Mammary epithelial cell (primary cell): ENCODE measurements at places on chromosomes 7 and 10. TPM values are rescaled to one million over a fixed set of nuclear protein-coding genes. Genes with fewer than 3 reads are reported as not detected.
A peak's percentile ranks its signal among the peaks of the same experiment; 100 is the strongest.

Gene CDC14C
- 0.17 TPM for total RNA-seq

Gene ARHGAP22
- 32.7 TPM for total RNA-seq

Gene NUTM2A
- 1.3 TPM for total RNA-seq

Gene TRRAP
- total RNA-seq, result 18.3 TPM

Gene FAM25G
- not detected for total RNA-seq

Gene CYP17A1
- not detected for total RNA-seq

- DNase-seq, result no peak
These were observed 346.5 kb downstream of the GRID1 start for GRCh38 chr10:86020134-86020533.

GRCh38 chr7:4931943-4932342 is 27.0 kb downstream of the MMD2 start:
- DNase-seq, result peak; percentile 2

Gene SPDYE18
- total RNA-seq, result not detected in 2 replicates

GRCh38 chr7:1689311-1689710 is 19.2 kb downstream of the ELFN1 start:
- no peak for DNase-seq

GRCh38 chr7:132450696-132451095 is 125.6 kb downstream of the PLXNA4 start:
- no peak for DNase-seq

Gene ASB13
- total RNA-seq, result 10.9 and 16.7 TPM in 2 replicates

GRCh38 chr7:127769696-127770400 is 117.9 kb downstream of the SND1 start:
- DNase-seq, result no peak

Gene TUBB8
- total RNA-seq, result not detected in 2 replicates

GRCh38 chr10:109945473-109946177 is 22.3 kb upstream of the XPNPEP1 start:
- DNase-seq, result no peak

GRCh38 chr7:79284211-79284610 is 169.3 kb downstream of the MAGI2 start:
- DNase-seq, result no peak

- DNase-seq, result no peak
These were observed 345.6 kb upstream of the LRGUK start for GRCh38 chr7:133781486-133782090.

Gene TCAF2
- 0.33 TPM for total RNA-seq

Gene AKR1B15
- total RNA-seq, result not detected in 2 replicates

- no peak for DNase-seq
These were observed 40.1 kb upstream of the SLC29A3 start for GRCh38 chr10:71278691-71279588.

Gene ZNF727
- 0.50 TPM for total RNA-seq

Gene MSRB2
- total RNA-seq, result 20.9 and 21.4 TPM in 2 replicates

Gene GPR26
- total RNA-seq, result not detected

DNA sequence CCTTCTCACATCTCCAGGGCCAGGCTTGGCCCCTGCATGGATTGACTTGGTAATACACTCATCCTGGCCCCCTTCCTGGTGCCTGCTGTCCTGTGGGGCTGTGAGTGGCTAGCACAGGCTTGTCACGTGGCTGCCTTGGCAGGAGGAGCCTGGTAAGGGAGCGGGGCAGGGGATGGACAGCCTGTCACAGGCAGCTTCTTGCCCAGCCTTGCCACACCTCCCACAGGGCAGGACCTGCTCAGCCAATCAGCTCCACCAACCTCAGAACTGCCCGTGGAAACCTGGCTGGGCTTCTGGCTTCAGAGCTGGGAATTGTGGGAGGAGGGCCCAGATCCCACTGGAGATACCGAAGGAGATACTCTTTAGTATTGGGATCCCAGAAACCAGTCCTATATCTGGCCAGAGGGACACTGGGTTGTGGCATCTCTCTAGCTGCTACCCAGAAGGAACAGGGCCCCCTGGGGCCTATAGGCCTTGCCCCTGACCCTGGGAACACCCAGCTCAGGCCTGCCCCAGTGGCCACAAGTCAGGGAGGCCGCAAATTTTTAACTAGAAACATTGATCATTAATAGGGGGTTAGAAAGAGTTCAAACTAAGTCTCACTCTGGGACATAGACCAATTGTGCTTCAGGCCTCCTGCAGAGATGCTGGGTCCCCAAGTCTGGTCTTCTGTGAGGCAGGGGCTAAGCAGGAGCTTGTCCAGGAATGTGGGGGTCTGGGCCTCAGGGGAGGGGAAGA is at the start of gene HOGA1:
TSS of gene HOGA1 (plus strand) at position 330 of the 738 bp plus-strand sequence. CDS start at position 645, 315 bp downstream.
- peak; percentile 59 for DNase-seq

Gene CPA4
- total RNA-seq, result 107 and 168 TPM in 2 replicates

DNA sequence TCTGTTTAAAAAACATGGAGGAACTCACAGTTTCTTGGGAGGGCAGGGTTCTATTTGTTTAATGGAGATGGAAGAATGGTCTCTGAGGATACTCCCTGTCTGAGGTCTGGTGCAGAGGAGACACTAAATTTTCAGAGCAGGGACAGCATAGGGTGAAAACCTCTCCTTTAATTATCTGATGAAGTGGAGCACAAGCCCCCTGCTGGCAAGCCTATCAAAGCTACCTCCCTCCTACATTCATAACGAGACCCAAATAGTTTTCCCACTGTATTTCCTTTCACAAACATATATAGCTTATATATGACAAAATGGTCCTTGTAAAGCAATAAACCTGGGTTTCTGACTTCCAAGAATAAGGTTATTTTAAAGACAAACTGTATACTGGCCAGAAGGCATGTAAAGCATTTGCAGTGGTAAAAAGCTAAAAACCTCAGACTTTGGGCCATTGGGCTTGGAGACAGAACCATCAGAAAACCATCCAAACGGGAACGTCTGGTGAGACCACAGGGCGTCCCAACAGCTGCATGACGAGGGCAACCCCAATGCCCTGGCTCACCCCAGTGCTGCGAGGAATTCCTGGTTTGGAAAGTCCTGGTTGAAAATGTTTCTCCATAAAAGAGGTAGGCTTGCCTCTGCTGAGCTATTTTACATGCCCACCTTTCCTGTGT is 201.3 kb downstream of the FANK1 start:
- DNase-seq, result no peak

- DNase-seq, result no peak
These were observed 52.7 kb downstream of the MAD1L1 start for GRCh38 chr7:2180081-2180480.

DNA sequence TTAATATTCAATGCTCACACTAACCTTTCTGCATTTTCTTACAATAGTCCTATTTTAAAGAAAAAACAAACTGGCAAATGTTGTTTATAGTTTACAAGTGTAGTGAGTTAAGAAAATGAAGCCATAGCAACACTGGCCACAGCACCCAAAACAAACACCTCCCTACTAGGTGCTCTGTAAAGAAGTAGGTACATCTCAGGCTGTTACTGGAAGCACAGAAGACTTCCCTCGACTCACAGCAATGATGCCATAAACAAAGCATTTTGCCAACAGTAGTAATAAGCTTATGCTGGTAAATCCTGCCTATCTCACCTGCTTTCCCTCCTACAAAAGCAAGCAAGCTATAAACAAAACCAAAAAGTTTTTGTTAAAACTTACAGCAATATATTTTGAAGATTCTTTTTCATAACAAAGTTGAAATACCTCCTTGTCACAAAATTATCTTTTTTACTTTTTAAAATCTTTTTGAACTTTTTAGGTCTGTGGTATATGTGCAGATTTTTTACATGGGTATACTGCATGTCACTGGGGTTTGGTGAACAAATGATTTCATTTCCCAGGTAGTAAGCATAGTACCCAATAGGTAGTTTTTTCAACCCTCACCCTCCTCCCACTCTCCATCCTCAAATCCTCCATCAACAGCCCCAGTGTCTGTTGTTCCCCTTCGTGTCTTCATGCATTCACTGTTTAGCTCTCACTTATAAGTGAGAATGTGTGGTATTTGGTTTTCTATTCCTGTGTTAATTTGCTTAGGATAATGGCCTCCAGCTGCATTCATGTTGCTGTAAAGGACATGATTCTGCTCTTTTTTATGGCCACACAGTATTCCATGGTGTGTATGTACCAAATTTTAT is 28.4 kb downstream of the COA1 start:
- no peak for DNase-seq

Gene EBLN1
- not detected in 2 replicates for total RNA-seq

GRCh38 chr10:12993595-12993994 is 7.9 kb downstream of the CCDC3 start:
- DNase-seq, result no peak

Gene WDR86
- not detected in 2 replicates for total RNA-seq

Gene AMPH
- total RNA-seq, result not detected in 2 replicates

DNA sequence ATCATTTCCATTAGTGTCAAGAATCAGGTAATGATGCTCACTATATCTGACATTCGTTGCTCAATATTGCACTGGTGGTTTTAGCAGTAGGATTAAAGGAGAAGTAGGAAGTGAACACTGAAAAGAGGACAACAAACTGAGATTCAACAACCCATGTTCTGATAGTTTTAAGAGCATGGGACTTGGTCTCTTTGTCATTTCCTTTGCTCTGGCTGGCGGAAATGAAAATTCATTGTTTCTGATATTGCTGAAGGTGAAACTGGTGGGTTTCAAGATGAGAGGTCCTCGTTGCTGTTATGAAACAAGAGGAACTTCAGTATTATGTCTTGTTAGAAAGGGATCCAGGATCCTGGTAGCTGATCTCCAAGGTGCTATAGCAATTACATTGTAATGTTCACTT is 129.0 kb downstream of the DNAH11 start:
- DNase-seq, result no peak

DNA sequence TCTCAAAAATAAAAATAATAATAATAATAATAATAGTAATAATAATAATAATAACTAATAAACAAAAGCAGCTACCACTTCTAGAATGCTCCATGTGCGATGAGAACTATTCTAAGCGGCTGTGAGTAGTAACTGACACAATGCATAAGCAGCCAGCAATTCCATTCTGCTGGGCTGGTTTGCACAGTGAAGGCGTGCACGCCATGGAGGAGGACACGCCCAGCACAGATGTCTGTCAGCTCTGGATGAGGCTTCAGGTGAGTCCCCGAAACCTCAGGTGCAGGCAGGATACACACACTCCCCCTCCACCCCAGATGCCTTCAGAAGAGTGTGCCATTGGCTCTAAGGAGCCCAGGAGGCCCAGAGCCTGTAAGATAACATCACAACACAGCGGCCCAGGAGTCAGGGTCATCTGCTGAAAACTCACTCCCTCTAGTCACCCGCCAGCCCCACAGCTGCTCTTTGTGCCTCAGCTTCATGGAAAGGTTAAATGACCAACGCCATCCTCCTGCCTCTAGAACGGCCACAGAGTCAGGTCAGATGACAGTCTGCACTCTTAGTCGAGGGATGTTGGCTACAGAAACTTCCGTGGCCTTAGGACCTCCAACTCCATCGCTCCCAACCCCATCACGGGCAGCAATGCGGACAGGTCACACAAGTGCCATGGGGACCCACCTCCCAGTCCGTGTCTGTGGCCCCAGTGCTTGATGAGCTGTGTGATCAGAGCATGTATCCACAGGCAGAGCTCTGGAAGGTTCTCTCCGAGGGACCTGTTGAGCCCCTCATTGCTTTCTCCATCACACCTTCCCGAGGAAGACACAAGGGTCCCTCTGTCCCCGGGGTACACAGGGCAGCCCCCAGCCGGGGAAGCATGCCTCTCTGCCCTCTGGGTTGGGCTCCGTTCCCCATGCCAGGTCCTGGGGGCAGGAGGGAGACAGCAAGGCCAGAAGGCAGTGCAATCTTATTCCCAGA is 103.9 kb downstream of the CTBP2 start:
- no peak for DNase-seq

DNA sequence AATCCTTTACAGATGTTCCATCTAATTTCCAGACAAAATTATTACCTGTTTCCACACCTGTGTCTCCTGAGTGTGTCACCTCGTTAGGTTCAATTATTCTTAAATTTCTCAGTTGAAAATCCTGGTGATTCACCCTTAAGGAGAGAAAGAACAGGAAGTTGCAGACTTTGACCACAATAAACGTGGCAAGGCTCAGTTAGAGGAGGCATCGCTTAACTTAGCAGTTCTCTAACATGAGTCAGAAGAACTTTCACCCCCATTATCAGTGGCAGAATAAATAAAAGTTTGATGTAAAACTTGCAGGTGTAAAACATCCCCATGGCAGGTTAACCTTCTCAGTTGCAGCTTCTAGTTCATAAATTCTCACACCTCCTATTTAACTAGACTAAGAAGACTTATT is 8.3 kb downstream of the XPNPEP1 start:
- DNase-seq, result peak; percentile 91

Gene RP9
- total RNA-seq, result 17.1 and 26.3 TPM in 2 replicates

- no peak for DNase-seq
These were observed 9.2 kb upstream of the HNRNPF start for GRCh38 chr10:43417950-43418768.

GRCh38 chr7:2012981-2013380 is 219.8 kb downstream of the MAD1L1 start:
- no peak for DNase-seq

GRCh38 chr10:133258818-133259601 is 17.7 kb downstream of the ADAM8 start:
- peak; percentile 99 for DNase-seq

DNA sequence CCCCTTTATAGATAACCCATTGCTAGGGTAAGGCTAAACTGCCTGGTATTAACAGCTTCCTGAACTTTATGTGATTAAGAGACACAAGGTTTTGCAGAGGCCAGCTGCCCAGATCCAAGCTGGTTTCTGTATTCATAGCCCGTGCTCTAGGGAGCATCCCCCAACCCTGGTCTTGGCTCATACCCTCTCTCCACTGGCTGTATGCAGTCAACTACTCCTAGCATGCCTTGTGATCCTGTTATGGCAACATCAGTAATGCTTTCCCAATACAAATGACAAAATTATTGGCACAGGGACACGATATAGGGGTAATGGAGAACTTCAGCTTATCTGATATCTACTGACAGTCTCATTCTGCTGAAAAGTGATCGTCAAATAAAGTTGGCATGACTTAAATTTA is 202.8 kb upstream of the MKLN1 start:
- no peak for DNase-seq

DNA sequence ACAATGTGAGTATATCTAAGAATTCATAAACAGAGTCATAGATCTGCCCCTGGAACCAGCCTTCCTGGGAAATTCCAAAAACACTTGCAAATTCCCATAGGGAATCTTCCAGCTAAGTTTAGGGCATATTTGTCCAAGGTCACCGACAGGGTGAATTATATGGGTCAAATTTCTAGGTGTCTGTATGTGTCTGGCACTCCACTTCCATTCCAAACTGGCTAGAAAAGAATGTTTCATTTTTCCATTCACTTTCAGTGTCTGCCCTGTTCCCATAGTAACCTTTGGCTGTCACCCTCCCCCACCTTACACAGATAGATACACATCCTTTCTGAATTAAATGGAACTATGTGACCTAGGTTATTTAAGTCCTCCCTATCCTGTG is 230.9 kb downstream of the CREB5 start:
- no peak for DNase-seq

GRCh38 chr10:76922666-76923065 is 714.9 kb downstream of the KCNMA1 start:
- DNase-seq, result no peak
